Left kidney (tissue), 8 donors: ENCODE measurements at places on chromosomes 12 and 14. TPM values are rescaled to one million over a fixed set of nuclear protein-coding genes. Genes with fewer than 3 reads are reported as not detected.

The DNAJC22 gene
- 30.2 TPM for polyA plus RNA-seq

The P2RX2 gene
- 1.7 TPM for polyA plus RNA-seq

DNA sequence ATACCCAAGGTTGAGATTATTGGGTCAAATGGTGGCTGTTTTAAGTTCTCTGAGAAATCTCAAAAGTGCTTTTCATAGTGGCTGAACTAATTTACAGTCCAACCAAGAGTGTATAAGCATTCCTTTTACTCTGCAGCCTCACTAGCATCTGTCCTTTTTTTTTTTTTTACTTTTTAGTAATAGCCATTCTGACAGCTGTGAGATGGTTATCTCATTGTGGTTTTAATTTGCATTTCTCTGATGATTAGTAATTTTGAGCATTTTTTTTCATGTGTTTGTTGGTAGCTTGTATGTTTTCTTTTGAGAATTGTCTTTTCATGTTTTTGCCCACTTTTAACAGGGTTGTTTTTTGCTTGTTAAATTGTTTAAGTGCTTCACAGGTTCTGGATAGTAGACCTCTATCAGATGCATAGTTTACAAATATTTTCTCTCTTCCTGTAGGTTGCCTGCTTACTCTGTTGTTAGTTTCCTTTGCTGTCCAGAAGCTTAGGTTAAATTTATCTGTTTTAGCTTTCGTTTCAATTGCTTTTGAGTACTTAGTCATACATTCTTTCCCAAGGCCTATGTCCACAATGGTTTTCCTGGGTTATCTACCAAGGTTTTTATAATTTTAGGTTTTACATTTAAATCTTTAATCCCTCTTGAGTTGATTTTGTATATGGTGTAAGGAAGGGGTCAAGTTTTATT is 881.3 kb upstream of the SEL1L start:
- DNase-seq: no peak

DNA sequence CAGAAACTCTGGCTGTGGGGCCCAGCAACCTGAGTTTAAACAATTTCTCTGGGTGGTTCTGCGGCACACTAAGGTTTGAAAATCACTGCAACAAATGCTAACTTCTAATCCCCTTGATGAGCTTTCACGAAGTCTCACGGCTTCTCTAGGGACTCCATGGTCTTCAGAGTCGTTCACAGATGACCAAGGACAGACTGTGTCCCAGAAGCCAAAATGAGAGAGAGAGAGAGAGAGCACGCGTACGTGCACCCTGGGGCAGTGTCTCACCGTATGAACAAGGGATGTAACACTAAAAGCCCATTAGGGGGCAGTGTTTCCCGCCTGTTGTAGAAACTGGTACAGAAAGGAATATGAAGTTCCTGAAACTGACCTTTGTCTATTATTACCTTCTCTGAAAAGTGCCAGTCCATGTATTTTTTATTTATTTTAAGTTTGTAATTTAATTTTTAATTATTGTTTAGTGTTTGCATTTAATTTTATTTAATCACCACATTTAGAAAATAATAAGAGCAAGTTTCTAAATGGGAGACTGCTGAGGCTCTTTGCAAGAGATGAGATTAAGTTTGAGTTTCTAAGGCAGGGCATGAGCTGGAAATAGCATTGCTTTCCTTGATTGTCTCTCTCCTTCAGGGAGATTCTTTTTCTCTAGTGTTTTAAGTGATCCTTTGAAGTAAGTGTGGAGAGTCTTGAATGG is 3.4 kb downstream of the APOLD1 start:
- DNase-seq: peak; percentile 85

DNA sequence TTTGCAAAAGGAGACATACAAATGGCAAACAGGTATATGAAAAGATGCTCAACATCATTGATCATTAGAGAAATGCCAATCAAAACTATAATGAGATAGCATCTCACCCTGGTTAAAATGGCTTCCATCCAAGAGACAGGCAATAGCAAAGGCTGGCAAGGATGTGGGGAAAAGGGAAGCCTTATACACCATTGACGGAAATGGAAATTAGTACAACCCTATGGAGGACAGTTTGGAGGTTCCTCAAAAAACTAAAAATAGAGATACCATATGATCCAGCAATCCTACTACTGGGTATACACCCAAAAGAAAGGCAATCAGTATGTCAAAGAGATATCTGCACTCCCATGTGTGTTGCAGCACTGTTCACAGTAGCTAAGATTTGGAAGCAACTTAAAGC is 17.3 kb upstream of the CKAP4 start:
- DNase-seq: no peak
